AML-193 (cell line): ENCODE measurements at places on chromosomes 3 and 15.

DNA sequence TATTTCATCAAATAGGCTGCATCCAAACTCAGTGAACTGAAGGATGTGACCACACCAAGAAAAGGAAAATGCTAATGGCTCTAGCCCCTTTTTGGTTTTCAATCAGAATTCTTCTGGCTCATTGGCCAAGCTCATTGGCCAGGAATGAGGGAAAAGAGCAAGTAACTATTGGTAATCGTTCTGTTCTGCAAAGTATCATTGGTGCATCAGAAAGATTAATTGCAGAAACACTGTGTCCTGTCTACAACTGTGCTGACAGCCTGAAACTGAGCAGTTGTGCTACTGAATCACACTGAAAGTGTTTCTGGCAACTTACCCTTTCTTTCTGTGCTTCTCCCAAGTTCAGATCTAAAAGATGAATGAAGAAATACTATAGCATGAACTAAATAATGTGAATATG, 116.4 kb upstream of the ROBO2 start:
- DNase-seq = no peak

DNA sequence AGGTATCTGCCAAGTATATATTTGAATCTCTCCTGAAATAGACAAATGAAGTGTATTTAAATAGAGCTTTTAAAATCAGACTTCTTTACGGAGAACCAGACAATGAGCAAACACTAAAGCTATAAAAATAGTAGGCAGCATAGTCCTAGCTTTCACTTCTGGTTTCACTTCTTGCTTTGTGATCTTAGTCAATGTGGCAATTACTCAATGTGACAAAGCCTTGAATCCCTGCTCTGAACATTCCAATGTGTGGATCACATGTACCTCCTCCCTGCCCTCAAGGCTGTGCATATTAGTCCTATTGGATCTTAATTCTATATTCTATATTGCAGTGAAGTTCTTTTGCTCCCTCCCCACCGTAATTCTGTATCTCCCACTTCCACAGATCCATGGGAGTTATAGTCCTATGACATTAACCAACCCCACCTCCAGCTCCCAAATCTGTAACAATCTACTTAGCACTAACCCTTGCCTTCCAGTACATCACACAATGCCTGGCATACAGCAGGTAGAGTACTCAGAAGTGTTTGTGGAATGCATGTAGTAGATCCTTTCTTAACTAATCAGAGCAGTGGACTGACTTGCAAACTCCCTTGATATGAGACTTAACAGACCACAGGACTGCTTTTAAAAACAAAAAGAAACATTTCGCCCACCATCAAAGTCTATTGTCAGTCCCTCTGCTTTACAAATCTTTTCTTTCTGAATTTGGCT, 24.3 kb upstream of the CP start:
- no peak for DNase-seq

DNA sequence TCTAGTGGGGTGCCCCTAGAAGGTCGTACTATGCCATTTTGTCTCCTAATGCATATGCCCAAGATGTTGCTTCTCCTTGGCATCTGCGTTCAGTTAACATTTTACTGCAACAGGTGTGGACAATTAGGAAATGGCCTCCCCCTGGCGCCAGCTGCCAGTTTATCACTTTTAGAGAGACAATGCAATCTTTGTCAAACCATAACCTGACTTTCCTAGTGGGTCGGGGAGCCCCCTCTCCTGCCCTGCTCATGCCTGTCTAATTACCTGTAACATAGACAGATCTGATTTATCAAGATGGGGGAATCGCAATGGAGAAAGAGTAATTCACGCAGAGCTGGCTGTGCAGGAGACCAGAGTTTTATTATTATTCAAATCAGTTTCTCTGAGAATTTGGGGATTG, 353.7 kb upstream of the SGO1 start:
- DNase-seq = no peak

DNA sequence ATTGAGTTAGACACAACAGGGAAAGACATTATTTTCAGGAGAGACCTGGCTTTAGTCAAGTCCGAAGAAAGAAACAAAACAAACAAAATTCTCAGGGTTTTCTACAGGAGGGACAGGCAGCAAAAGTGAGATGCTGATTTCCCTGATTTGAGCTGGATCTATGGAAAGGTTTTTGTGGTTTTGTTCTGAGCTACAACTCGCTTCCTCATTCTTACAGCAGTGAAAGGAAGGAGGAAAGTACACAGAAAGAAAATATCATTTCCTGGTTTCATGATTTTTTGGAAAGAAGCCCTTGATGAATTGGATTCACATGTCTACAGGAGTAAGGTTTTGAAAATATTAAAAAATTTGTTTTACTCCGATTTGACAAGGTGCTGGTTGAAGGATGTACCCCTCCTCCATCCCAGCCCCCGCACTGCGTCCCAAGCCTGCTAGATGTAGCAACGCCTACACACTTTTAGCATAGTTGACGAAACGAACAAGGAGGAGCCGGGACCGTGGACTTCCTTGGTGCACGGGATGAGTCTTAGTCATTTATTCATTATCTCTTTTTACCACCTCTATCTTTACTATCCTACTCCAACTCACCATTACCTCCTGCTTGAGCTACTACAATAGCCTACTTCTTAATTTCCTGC, 10.8 kb downstream of the PRICKLE2 start:
- DNase-seq = no peak

GRCh38 chr3:95705786-95706418, 1108.5 kb upstream of the EPHA6 start:
- no peak for DNase-seq

DNA sequence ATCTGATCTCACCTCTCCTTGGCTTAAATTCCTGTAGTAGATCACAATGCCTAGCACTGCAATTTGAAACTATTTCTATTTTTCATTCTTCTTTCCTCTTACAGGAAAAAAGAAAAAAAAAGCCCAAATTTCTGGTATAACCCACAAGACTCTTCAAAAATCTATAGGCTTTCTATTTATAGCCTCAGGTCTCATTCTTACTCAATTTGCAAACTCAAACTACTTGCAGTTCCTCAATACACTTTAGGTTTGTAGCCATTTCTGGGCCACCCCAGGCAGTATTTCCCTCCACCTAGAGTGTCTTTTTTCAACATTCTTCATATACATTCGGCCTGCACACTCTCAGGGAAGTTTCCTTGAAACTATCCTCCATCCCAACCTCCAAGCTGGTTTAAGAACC, 169.0 kb downstream of the TBC1D5 start:
- no peak for DNase-seq

- no peak for DNase-seq
Observed at GRCh38 chr3:67640023-67640660, 14.3 kb downstream of the SUCLG2 start.

- DNase-seq = no peak
Observed at GRCh38 chr3:122961146-122961545, 66.4 kb downstream of the SEMA5B start.

- no peak for DNase-seq
Observed at GRCh38 chr3:21991061-21991460, 240.1 kb upstream of the ZNF385D start.

DNA sequence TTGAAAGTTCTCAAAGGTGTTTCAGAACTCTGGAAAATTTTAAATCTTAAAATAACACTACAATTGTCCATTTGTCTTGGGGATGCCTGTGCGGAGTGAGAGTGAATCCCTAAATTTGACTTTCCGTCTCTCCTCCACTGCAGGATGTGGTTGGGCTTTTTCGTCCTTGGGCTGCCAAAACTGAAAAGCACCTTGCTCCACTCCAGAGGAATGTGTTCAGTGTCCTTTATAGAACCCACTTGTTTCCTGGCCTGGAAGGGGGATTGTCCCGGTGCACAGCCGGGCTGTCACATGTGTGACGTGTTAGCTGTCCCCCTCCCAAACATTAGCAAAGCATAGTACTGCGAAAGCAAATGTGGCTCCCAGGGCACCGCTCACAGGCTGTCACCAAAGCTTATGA, 69.6 kb upstream of the ATP10A start:
- DNase-seq = no peak

GRCh38 chr3:169060037-169060436, 603.5 kb downstream of the MECOM start:
- no peak for DNase-seq

DNA sequence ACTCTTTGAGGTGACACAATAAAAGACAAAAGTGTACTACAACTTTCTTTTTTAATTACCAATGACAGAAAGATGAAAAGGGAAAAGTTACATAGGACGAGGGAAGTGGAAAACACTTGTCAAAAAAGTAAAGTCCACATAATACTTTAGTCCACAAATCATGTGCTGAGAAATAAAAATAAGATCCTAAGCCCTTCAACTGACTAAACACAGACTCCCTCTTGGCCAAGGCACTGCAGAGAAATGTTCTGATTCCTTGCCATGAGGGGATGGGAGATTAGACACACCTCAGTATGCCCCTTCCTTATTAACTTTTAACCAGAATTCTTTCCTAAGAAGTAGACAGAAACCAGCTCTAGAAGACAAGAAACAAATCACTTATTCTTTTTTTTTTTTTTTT, 59.5 kb upstream of the TGFBR2 start:
- DNase-seq = no peak

DNA sequence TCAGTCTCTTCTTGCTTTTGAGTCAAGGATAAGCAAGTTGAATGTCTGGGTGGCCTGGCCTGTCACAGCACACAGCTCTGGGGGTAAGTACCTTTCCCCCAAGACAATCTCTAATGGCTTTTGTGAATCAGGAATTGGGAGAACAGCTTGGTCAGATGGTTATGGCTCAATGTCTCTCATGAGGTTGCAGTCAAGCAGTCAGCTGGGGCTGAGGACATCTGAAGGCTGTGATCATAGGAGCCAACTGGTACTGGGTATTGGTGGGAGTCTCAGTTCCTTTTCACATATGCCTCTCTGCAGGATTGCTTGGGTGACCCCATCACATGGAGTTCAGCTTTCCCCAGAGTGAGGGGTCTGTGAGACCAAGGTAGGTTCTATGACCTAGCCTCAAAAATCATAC, 33.0 kb upstream of the TMEM158 start:
- peak; percentile 16 for DNase-seq

DNA sequence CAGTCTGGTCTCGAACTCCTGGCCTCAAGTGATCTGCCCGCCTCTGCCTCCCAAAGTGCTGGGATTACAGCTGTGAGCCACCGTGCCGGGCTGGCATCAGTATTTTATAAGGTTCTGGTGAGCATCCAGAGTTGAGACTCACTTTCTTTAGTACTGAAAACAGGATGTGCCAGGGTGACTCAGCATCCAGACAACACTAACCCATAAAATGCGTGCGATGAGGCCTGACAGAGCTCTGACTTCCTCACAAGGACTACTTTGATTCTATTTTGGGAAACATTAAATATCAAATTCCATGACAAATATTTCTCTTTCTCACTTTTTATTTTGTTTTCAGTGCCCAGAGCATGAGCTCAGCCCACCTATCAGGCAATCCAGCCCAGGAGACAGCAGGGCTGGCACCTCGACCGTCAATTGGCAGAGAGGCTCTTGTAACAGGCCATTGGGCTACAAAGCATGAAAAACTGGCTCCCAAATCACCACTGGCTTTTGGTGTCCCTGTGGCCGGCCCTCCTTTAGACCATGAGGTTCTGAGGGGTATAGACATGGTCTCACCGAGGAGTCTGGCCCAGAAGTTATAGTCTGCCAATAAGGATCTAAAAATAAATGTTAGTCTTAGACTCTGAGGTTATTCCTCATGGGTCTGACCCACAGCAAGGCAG, 75.0 kb downstream of the FEM1B start:
- peak; percentile 23 for DNase-seq

DNA sequence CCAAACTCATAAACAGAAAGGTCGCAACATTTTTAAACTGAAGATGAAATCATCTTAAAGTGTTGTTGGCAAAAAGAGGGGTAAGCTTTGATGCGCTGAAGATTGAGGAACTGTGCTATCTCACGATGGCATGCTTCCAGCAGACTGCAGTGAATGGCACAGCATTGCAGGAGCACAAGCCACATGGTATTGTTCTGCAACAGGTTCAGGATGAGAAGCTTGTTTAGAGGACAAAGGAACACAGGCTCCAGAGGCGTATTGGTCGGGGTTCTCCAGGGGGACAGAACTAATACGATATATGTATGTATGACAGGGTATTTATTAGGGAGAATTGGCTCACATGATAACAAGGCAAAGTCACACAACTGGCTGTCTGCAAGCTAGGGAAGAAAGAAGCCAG, 13.8 kb upstream of the PLD1 start:
- peak; percentile 81 for DNase-seq

DNA sequence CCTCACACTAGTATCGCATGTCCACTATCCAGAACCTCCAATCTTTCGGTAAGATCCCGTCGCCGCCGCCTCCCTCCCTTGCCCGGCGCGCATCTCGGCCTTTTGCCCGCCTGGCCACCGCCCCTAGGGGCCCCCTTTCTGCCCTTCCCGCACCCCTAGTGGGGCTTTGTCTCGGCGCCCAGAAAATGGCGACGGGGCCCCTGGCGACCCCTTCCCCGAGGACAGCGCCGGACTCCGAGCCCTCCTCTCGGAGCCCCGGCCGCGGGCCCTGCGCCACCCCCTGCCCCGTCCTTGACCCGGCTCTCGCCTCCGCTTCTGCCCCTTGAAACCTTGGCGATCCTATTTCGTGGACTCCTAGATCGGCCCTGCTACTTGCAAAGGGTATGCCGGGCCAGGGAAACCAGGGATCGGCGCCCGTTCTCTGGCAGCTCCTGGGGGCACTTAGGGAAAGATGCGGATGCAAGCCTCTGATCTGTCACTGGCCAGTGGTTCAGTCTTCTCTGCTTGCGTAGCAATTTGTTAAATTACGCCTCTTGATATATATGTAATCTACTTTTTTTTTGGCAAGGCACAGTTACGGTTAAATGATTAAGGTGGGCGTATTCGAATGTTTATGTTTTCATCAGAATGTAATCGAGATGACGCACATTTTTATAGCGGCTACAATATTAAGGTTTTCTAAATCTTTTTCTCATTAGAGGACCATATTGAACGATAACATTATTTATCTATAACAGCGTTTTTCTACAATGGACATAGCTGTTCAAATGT, 603 bp downstream of the EIF1B start:
- no peak for DNase-seq

DNA sequence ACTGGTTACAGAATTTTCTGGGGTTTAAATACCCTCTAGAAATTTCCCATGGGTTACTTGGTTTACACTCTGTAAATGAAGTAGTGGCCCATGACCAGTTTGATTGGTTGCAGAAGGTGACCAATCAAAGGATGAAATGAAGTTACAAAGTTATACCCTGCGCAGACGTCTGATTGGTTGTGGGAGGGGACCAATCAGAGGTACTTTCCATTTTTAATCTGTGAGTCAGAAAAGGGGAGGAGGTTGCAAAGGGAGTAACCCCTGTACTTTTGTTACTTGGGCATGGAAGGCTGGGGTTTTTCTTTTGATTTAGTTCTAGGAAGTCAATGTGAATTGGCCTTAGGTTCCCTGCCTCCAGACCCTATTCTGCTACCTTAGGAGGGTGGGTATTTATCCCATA, 18.7 kb upstream of the APH1B start:
- no peak for DNase-seq

DNA sequence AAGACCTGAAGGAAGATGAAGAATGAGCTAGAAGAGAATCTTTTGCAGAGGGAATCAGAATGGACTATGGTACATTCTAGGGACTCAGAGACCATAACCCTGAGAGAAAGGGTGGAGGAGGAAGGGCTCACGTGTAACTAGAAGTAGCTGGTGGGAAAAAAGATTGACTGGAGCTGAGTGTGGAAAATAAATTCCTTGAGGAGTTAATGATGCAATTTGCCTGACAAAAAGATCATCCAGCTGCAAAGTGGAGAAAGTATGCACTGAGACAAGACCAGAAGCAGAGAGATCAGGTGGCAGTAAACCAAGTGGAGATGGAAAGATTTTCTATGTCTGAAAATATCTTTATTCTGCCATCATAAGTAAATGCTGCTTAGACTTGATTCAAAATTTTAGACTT, 52.9 kb upstream of the TBL1XR1 start:
- DNase-seq = no peak
